Pericardium fibroblast (primary cell): ENCODE measurements at places on chromosomes 1 and 21. TPM values are rescaled to one million over a fixed set of nuclear protein-coding genes. Genes with fewer than 3 reads are reported as not detected.

KCNE2 gene
- not detected in 2 replicates for total RNA-seq

LCE2B gene
- not detected in 2 replicates for total RNA-seq

TEX38 gene
- not detected in 2 replicates for total RNA-seq

NBPF4 gene
- not detected in 2 replicates for total RNA-seq

RGS4 gene
- 12.3 and 42.2 TPM in 2 replicates for total RNA-seq
